ENCODE measurements at places on chromosomes 16 and 17. TPM values are rescaled to one million over a fixed set of nuclear protein-coding genes. Genes with fewer than 3 reads are reported as not detected.

ARHGAP44 gene
- 7.1 TPM for total RNA-seq

TVP23A gene
- total RNA-seq: 2.0 TPM

MYO18A gene
- total RNA-seq: 564 TPM

NPIPB6 gene
- 4.9 TPM for total RNA-seq

WFDC1 gene
- 18.9 TPM for total RNA-seq

CD300LB gene
- not detected for total RNA-seq
